ENCODE measurements at places on chromosomes 2 and 18.

DNA sequence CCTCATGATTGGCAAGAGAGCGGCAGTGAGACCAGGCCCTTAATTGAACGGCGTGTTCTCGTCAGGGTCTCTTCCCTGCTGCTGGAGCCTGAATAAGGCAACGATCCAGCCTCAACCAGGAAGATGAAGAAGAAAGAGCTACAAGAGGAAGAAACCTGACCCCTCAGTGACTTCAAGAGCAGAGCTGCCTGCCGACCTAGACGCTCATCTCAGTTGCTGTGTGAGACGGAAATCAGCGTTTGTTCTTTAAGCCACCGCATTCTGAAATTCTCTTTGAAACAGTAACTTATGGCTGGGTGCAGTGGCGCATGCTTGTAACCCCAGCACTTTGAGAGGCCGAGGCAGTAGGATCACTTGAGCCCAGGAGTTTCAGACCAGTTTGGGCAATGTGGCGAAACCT, 29.6 kb upstream of the KCNG3 start:
- DNase-seq, result no peak

- DNase-seq, result no peak
Measured at GRCh38 chr2:37764739-37765138, 93.3 kb upstream of the CDC42EP3 start.

- no peak for DNase-seq
Measured at GRCh38 chr2:23602116-23602515, 217.1 kb downstream of the KLHL29 start.

DNA sequence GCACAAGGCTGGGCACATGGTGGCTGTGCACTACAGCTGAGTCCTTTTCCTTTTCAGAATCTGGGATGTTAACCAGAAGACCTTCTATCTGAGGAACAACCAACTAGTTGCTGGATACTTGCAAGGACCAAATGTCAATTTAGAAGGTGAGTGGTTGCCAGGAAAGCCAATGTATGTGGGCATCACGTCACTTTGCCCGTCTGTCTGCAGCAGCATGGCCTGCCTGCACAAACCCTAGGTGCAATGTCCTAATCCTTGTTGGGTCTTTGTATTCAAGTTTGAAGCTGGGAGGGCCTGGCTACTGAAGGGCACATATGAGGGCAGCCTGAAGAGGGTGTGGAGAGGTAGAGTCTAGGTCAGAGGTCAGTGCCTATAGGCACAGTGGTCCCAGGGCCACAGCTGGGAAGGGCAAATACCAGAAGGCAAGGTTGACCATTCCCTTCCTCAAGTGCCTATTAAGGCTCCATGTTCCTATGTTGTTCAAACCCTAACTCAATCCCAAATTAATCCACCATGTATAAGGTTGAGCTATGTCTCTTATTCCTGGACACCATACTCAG, 2.2 kb downstream of the IL1RN start:
- DNase-seq, result no peak

- DNase-seq, result no peak
Measured at GRCh38 chr18:26233208-26233607, 7.0 kb downstream of the TAF4B start.

DNA sequence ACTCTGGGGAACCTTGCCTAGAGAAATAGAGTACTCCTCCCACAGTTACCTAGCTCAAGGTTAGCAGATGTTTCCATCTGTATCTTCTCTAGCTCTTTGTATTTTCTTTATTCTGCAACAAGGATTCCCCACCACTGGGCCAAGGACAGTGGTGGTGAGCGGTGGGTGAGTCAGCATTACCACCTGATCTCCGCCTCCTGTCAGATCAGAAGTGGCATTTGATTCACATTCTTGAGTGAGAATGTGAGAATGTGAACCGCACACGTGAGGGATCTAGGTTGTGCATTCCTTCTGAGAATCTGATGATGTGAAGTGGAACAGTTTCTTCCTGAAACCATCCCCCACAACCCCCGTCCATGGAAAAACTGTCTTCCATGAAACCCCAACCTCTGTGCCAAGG, 9.0 kb downstream of the EPB41L3 start:
- DNase-seq, result no peak

- no peak for DNase-seq
Measured at GRCh38 chr18:9117980-9118841, 15.7 kb downstream of the NDUFV2 start.

DNA sequence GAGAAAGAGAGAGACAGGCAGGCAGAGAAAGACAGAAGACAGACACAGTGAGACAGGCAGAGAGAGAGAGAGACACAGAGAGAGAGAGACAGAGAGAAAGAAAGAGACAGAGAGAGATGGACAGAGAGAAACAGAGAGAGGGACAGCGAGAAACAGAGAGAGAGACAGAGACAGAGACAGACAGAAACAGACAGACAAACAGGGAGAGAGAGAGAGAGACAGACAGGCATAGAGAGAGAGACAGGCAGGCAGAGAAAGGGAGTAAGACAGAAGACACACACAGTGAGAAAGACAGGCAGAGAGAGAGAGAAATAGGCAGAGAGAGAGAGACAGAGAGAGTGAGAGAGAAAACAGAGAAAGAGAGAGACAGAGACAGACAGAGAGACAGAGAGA, 105.3 kb upstream of the ANKRD30BL start:
- no peak for DNase-seq

- no peak for DNase-seq
Measured at GRCh38 chr2:170466632-170467031, 248.5 kb upstream of the SP5 start.

DNA sequence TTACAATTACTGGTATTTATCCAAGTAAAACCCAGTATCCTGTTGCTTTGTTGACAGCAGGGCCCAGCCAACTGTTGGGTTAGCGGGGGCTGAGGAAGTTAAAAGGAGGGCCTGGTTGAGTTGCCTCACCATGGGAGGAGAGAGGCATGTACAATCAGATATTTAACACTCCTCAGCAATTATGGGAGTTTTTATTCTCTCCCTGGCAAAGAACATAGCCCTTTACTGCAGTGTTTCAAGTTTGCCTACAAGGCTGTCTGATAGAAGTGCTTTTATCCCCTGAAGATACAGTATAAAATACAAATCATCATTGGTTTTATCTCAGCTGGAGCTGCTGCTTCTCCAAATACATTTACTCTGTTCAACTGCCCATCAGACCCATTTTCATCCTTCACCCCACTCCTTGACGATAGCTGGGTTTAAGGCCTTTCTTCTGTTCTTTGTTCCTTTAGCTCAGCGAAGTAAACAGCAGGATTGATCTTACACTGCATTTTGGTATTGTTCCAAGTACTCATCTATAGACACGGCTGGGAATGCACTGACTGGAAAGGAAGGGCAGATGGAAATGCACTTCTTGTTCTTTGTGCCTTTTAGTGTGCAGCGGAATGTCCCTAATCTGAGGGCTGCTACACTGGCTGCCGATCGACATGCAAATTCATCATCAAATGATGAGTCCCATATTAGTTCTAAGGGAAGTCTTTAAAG, 402.5 kb upstream of the SPRED2 start:
- no peak for DNase-seq

DNA sequence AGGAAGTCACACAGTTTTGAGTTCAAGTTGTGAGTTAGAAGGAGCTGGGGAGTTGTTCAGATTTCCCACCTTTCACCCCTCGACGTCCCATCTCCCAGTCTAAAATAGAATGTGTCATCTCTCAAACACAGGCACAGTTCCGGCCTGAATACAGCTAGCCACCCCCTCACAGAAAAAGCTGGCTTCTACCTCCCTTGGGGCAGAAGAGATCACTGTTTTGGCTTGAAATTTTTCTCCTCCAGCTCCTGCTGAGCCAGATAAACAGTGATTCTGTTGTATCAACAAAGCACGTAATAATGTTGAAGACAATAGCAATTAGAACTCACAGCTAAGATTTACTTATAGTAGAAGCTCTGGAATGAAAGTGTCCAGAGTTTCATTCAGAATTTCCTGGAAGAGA, 74.7 kb downstream of the KIAA2012 start:
- DNase-seq, result no peak
